ENCODE measurements at places on chromosomes 6 and 20.

- DNase-seq, result no peak
Measured at GRCh38 chr6:153090241-153090930, 40.7 kb downstream of the RGS17 start.

DNA sequence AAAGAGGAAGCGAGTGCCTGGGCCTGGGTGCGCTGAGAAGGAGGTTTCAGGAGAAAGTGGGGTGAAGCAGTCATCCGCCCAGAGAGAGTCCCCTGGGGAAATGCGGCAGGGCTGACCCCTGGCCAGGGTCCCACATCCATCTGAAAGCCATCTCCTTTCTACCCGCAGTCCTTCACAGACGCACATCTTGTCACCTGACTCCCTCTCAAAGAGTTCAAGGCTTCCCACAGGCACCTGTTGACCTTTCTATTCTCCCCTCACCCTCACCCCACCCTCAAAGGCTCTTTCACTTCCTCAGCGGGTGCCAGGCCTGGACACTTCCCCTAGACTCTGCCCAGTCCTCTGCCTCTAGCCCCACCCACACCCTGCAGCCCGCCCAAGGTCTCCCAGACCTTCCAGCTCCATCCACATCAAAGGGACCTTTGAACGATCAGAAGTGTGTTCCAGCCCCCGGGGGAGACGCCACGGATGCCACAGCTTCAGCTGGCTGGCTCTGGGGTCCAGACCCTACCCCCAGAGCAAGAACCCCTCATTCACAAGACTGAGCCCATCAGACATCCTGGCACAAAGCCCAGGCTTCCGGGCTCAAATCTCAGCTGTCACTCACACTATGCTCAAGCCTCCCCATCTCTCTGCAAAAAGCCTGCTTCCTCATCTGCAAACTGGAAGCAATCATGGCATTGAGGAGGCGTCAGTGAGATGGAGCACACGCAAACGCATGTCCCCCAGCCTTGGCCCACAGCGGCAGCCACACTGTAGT, 2.1 kb downstream of the CTSZ start:
- no peak for DNase-seq

GRCh38 chr20:40687384-40688128, 1.5 kb downstream of the MAFB start:
- no peak for DNase-seq

DNA sequence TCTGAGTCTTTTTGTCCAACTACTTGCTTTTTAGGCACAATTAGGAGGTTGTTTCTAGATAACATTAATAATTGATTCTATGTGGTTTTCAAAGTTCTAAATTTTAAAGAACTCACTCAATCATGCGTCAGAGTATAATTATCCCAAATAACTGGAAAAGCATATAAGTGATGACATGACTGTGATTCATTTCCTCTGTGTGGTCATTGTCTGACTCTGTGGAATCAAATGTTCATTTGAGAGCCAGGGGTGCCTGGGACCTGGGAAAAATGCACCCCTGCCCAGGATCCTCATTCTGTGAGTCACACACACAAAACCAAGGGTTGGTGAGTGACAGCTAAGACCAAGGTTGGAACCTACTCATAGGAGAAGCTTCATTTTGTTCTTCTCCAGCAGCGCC, 127.1 kb upstream of the MLIP start:
- DNase-seq, result no peak

DNA sequence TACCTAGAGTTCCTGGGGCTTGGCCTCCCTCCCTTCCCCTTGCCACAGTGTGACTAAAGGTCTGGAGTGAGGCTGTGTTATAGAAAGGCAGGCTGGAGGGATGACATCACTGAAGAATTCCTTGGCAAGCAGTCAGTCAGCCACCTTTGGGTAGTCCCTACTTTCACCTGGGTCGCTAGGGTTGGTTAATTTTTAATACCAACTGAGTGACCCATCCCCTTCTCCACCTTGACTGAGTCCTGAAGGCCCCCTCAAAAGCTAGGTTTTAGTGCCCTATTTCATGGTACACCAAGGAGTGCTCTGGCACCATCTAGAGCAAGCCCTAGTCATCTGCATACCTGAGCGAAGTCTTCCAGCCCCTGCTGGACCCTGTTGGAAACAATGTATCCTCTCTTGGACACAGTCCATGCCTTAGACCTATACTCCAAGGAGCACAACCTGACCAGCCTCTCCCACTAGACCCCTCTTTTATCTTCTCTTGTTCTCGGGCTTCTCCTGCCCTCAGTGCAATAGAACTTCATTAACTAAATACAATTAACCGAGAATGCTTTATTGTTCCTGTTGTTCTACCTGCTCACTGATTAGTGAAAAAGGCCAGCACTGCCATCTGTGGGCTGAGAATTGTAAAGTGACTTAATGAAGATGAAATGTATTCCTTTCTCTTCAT, 44.6 kb downstream of the RIN2 start:
- DNase-seq, result no peak

DNA sequence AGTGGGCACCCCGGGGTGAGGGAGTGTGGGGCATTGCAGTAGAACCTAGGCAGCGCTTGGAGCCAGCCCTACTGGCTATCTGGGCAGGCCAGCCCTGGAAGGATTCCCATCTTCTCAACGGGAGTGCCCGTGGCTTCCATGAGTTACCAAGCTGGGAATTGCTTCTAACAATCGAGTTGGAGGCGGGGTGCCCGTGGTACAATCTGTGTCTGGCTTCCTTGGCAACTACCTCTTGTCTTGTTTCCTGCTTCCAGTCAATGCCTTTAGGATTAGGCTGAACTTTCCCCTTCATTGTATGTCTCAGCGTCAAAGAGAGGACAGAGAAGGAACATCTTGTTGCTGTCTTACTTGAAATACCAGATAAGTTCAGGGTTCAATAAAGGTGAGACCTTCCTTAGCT, 33.3 kb downstream of the PPP1R14C start:
- DNase-seq, result no peak

DNA sequence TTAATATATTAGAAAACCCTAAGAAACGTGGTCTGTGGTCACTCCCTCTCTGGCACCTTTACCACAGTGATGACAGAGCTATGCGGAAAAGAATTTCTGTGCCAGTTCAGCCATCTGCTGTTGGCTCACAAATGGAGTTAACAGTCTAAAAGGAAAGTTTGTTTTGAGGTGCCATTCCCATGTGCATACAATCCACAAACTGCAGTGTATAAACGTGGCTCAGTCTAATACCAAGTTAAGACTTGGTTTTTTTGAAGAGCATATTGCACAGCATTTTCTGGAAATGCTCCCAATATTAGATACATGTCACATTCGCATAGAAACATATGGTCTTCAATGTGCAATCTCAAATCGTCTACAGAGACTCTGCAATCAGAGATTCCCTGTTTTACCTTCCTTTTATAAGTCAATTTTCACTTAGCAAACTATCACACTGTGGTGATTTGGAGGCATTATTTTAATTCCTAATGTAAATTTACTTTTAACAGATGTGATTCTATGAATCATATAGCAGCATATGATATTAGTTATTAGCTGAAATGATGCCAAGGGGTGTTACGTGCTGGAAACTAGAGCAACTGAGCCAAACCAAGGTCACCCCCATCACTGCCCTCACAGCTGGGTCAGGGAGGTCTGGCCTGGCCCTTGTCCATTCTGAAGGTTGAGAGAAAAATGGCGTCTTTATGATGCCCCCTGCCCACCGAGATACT, 383.5 kb downstream of the PRKN start:
- no peak for DNase-seq

DNA sequence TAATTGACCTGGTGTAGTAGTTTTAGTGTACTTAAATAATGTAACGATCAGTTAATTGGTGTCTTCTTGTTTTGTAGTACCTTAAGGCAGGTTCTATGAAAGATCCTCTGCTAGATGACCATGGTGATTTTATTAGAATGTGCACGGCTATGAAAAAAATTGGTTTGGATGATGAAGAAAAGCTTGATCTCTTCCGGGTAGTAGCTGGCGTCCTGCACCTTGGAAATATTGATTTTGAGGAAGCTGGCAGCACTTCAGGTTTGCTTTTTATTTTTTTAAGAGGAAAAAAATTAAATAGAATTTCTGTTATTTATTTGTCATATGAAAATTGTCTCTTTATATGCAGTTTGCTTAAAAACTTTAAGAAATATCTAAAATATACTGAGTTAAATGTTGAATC, 99.2 kb downstream of the MYO6 start:
- DNase-seq, result no peak

DNA sequence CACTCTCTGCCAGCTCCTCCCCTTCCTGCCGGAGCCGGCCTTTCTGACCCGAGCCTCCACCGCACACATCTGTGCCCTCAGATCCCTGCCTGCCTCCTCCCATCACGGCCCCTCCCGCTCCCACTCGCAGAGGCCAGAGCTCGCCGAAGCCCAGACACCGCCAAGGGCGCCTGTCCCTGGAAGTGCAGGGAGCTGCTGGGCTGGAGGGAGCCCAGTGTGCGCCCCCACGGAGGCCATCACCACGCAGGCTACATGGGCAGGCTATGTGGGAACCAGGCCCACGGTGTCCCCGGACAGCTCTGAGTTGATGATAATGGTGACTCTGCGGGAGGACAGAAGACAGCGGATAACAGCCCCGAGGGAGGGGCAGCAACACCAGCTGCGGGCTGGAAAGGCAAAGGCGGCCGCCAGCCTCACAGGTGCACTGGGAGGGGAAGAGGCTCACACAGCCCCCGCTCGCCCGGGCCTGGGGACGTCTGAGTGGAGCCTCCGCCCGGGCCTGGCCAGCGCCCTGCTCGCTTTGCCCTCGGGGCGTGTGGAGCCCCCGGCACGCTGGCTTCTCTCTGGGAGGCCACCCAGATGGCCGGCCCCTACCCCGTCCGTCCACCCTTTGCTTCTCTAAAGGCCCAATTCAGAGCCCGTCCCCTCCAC, 154.9 kb downstream of the DLL1 start:
- no peak for DNase-seq

DNA sequence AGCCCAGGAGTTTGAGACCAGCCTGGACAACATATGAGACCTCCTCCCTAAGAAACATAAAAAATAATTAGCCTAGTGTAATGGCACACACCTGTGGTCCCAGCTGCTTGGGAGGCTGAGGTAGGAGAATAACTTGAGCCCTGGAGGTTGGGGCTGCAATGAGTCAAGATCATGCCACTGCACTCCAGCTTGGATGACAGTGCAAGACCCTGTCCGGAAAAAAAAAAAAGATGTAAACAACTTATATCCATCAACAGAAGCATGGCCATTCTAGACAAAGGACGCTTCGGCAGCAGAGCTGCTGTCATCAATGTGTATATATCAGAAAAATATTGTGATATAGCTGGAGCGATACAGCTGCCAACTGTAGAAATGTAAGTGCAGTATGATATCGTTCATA, 59.6 kb upstream of the ARID1B start:
- no peak for DNase-seq

DNA sequence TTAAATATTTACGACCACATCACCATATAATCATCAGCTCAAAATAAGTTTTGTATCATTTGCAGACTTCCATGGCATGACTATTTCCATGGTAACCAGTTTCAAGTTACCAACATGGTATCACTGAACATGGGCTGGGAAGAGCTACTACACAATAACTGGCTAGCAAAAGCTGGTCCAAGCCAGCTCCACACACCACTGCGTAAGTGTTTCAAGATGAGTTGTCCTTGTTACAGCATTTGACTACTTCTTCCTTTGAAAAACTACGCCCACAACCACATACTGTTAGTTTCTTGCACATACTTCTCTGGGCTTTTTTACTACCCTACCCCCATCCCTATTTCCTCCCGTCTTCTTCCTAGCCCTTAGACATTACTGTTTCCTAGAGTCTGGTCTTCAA, 8.5 kb downstream of the CD164 start:
- peak; percentile 24 for DNase-seq

DNA sequence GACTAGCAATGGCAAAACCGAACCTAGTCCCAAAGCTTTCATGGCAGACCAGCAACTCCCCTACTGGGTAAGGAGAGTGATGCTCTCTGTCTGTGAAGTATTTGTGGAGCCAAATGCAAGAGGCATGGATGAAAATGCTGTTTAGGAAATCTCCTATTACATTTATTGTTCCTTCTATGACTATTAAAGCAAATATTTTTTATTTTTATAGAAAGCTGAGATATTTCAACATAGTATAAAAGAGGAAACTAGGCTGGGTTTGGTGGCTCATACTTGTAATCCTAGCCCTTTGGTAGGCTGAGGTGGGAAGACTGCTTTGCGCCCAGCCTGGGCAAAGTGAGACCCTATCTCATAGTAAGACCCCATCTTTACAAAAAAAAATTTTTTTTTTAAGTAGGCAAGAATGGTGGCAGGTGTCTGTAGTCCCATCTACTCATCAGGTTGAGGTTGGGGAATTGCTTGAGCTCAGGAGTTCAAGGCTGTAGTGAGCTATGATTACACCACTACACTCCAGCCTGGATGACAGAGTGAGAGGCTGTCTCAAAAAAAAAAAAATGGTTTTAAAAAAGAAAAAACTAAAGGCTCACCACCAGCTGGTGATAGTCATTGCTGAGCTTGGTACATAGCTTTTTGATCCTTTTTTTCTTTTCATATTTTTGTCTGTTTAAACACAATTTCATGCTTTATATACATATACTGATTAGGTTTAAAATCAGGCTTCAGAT, 11.3 kb downstream of the KDM1B start:
- DNase-seq, result no peak

GRCh38 chr6:24394780-24395437, 7.8 kb upstream of the MRS2 start:
- DNase-seq, result no peak

GRCh38 chr20:22099348-22099747, 393.9 kb downstream of the PAX1 start:
- no peak for DNase-seq

DNA sequence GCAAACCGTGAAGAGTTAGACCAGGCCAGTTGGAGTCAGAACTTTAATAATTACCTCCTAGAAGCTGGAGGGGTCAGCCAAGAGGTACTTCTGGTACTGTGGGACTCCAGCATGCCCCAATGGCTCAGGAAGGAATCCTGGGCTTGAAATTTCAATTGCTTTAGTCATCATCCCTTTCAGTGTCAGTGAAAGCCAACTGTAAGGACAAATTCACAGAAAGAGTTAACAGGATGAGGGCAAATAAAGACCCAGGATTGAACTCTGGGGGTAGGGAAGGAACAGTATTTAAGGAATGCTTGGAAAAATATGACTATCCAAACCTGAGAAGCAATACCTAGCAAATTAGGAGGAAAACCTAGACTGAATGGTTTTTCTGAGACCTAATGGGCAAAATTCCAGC, 735.1 kb upstream of the MARCKS start:
- no peak for DNase-seq

DNA sequence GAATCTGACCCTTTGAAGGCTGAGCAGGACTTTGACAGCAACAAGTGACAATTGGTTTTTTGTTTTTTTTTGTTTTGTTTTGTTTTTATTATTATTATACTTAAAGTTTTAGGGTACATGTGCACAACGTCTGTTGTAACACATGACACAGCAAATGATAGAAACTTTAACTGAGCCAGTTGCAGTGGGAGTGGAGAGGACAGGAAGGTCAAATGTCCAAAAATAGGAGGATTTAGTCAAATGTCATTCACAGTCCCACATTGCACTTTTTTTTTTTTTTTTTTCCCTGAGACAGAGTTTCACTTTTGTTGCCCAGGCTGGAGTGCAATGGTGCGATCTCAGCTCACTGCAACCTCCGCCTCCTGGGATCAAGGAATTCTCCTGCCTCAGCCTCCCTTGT, 223.0 kb downstream of the HIVEP2 start:
- DNase-seq, result no peak
